OCI-M1 (cell line): ENCODE measurements at places on chromosomes 16 and 17.

DNA sequence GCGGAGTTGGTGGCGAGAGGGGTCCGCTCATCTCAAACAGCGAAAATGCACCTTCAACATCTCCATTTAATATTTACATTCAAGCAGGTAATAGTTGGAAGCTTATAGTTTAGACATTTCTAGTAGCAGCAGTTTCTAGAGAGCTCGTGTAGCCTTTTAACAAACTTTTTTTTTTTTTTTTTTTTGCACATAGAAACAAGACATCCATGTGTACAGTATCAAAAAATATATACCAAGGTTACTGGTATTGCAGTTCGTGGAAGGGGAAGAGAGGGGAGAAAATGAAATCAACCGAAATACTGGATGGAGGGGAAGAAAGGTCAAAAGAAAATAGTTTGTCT, 6.2 kb downstream of the CBX4 start:
- DNase-seq: peak; percentile 77

DNA sequence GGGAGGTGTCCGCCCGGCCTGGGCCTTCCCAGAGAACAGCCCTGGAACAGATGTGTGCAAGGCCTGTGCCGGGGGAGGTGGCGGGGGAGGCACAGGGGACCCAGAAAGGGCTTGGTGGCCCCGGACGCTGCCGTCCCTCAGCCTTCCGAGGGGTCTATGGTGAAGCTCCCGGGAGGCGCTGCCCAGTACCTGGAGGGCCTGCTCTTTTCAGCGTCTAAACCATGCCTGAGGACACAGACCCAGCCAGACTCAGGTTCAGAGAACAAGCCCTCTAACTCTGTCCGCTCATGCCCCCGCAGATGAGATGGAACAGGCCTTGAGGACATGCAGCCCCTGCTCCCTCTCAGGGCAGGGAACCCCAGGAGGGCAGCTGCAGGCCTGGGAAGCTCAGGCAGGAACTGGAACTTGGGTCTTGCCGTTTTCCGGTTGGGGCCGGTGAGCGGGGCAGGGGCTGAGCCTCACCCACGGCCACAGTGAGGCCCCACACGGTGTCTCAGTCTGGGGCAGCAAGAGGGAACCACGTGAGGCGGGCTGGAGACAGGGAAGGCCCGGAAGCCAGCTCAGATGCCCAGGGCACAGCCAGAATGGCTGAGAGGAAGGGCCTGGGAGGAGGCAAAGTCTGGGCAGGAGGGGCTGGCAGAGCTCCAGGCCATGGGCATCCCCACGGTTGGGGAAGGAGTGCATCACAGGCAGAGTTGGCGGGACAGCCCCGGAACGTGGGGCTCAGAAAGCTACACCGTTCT, 12.5 kb downstream of the SLC16A3 start:
- peak; percentile 19 for DNase-seq

DNA sequence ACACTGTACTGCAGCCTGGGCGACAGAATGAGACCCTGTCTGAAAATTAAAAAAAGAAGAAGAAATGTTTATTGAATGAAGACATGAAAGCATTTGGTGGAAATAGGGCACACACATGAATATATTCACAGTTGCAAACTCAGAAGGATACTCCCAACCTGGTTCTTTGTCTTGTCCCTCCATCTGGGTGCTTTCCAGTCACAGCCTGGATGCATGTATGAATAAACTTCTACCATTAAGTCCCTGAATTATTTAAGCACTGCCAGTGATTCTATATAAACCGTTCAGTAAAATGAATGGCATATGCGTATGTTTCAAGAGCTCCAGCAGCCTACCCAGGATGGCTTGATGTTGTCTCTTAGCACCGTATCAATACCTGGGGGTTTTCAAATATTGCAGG, 591.1 kb downstream of the WWOX start:
- DNase-seq: no peak

DNA sequence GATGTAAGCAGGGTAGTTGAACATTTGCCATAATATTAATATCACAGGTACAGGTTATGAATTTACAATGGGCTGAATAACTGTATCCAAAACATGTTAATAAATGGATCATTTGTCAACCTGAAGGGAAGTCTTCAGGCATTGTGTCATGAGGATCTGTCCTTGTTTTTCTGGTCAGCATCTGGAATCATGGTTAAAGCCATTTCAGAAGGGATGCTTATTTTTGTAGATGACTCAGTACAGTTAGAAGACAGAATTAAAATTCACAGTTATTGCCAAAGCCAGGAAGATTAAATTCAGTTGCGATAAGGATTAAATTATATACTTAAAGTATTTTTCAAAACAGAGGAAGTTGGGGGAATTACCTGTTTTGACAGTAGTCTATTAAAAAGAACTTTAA, 8.0 kb downstream of the PSMD11 start:
- no peak for DNase-seq

- DNase-seq: peak; percentile 73
Observed at GRCh38 chr16:74936902-74937560, 47.9 kb downstream of the WDR59 start.

DNA sequence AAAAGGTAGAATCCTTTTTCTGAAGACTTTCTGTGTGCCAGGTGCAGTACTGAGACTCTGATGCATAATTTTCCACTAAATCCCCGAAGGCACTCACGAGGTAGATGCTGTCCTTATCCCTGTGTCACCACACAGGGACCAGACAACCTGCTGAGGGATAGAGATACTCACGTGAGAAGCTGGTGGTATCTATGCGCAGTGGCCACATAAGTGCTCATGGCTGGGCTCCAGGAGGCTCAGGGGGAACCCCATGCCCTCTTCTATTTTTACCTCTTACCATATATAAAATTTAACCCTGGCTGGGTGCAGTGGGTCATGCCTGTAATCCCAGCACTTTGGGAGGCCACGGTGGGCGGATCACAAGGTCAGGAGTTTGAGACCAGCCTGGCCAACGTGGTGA, 38.3 kb downstream of the NT5M start:
- no peak for DNase-seq

DNA sequence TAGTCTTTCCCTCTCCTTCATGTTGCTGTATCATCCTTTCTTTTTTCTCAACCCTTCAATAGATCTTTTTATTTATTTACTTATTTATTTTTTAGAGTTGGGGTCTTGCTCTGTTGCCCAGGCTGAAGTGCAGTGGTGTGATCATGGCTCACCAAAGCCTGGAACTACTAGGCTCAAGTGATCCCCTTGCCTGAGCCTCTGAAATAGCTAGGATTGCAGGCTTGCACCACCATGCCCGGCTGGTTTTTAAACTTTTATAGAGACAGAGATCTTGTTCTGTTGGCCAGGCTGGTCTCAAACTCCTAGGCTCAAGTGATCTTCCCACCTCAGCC, 51.7 kb downstream of the SNX29 start:
- no peak for DNase-seq

DNA sequence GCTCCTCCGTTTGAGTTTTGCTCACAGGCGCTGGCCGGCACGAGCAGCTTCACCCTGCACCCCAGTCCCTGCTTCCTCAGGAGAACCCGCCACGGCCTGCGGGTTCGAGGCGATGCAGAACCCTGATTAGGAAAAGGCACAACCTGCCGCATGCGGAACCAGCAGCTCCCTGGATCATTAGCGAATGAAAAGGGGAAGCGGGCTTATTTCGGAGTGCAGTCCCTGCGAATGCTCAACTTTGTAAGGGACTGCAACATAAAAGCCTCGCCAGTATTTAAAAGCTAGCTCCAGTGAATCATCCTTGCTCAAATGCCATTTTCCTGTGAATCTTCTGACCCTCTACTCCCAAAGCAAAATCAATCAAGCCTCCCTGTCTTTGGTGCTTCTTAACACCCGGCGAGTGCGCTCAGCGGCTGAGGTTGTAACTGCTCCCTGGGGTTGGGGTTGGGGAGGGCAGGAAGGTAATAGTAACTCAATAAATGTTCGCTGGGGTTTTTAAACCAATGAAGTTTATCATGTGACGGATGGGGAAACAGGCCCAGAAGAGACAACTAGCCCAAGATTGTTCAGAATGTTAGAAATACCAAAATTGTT, 678 bp upstream of the AKAP10 start:
- DNase-seq: peak; percentile 86

DNA sequence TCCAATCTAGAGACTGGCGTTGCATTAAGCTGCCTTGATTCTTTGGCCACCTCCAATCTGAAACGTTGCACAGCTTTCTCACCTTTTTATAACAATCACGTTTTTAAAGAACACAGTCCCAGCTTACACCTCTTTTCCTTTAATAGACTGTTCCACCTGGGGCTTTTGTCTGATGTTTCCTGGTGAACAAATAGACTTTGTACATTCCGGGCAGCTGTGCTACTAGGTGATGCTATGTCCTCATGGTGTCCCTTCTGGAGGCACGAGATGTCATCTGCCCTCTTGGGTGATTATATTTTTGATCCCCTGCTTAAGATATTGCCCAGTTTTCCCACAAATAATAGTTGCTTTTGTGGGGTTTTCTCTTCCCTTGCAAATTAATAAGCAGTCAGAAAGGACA, 225.5 kb downstream of the SOX9 start:
- DNase-seq: no peak

- peak; percentile 51 for DNase-seq
Observed at GRCh38 chr16:9061358-9061813, 30.1 kb upstream of the HAPSTR1 start.

DNA sequence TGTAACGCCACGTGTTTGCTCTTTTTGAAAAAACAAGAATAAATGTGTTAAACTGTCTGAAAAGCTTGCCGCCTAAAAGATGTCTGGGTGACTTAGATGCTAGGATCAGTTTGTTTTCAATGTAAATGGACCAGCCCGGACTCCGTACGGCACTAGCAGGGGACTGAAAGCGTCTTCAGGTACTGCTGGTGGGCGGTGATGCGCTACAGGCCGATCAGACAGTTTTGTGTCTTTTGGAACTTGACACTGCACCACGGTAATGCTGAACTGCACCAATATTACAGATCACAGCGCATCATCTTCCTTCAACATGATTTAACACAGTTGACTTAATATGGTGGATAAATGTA, 727 bp upstream of the MBTPS1 start:
- DNase-seq: peak; percentile 60

DNA sequence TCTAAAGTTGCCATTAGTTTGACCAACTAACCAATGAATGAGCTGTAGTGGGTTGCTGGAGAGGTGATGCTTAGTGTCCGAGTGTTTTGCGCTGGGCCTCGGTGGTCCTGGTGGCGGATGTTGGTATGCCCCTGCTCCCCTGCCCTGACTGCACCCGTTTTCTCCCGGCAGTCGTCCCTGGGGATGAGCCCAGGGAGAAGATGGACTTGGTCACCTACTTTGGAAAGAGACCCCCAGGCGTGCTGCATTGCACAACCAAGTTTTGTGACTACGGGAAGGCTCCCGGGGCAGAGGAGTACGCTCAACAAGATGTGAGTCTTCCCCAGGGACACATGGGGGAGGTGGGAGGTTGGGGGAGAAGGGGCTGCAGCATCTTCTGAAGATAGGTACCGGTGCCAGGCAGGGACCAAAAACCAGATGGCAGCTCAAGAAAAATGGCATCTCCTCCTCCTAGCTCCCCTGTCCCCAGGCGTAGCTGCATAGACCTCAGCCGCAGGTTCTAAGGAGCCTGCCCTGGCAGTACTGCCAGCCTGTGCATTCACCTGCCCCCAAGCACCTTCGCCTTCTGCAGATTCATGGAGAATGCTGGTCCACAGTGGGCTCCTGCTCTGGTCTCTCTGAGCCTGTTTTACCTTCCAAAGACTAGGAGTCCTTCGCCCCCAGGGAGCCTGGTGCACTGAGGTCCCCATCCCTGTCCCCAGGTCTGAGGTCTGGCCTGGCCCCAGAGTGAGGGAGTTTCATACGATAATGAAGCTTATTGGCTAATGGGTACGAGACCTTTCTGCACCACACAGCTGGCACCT, 5.3 kb downstream of the CNP start:
- DNase-seq: no peak

- DNase-seq: peak; percentile 41
Observed at GRCh38 chr16:69589434-69590269, 23.9 kb downstream of the NFAT5 start.

GRCh38 chr16:89084814-89085612, 8.6 kb upstream of the ACSF3 start:
- no peak for DNase-seq

DNA sequence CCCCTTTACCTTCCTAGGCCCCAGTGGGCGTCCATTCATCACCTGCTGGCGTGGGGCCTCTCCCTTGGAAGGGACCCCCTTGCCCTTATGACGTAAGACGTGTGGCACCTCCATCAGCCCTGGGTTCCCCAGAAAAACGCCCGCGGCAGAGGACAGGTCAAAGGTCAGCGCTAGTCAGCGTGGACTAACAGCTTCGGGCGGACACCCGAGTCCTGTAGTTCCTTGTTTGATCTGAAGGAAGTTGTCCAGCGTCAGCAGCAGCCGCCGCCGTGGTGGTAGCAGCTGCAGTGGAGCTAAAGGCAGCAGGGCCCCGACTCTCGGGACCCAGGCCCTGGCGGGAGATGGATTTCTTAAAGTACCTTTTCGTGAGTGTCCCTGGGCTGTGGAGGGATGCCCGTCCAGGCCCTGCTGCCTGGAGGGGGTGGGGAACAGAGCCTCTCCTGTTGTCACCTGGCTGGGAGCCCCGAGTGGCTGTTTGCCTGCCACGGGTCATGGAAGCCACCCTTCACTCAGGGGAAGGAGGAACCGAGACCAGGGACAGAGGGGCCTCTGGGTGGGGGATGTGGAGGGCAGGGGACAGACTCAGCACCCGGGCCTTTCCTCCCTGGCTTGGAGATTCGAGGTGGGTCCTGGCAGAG, 123.6 kb downstream of the OR1D5 start:
- no peak for DNase-seq

- no peak for DNase-seq
Observed at GRCh38 chr16:48901712-48902374, 291.9 kb upstream of the N4BP1 start.

GRCh38 chr17:41507315-41507880, 2.0 kb upstream of the KRT13 start:
- DNase-seq: no peak

DNA sequence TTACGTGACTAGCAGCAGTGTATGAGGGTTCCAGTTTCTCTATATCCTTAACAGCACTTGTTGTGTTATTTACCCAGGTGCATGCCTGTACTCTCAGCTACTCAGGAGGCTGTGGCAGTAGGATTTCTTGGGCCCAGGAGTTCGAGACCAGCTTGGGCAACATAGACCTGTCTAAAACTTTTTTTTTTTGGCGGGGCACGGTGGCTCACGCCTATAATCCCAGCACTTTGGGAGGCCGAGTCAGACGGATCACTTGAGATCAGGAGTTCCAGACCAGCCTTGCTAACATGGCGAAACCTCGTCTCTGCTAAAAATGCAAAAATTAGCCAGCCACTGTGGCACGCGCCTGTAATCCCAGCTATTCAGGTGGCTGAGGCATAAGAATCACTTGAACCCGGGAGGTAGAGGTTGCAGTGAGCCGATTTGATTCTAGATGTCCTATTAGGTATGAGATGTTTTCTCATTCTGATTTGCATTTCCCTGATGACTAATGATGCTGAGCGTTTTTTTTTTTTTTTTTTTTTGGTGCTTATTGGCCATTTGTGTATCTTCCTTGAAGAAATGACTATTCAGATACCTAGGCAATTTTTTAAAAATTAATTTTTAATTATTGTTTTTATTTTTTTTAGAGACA, 13.4 kb downstream of the CASC3 start:
- no peak for DNase-seq

DNA sequence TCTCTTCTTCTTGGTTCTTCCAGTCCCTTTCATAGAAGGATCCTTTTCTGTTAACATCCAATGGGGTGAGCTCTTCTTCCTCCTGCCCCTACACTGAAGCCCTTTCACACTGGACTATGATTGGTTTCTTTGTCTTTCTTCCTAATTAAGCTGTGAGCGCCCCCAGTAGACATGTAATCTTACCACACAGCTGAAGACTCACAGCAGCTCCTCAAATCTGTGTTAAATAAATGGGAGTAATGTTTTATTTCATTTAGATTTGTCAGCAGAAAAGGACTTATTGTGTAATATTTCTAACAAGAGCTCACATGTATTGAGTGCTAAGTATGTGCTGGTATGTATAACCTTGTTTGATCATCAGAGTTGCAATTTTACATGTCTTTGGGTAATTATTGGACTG, 55.7 kb downstream of the TOX3 start:
- no peak for DNase-seq
